ENCODE measurements at places on chromosomes 1 and 21.
A peak's percentile ranks its signal among the peaks of the same experiment; 100 is the strongest.

DNA sequence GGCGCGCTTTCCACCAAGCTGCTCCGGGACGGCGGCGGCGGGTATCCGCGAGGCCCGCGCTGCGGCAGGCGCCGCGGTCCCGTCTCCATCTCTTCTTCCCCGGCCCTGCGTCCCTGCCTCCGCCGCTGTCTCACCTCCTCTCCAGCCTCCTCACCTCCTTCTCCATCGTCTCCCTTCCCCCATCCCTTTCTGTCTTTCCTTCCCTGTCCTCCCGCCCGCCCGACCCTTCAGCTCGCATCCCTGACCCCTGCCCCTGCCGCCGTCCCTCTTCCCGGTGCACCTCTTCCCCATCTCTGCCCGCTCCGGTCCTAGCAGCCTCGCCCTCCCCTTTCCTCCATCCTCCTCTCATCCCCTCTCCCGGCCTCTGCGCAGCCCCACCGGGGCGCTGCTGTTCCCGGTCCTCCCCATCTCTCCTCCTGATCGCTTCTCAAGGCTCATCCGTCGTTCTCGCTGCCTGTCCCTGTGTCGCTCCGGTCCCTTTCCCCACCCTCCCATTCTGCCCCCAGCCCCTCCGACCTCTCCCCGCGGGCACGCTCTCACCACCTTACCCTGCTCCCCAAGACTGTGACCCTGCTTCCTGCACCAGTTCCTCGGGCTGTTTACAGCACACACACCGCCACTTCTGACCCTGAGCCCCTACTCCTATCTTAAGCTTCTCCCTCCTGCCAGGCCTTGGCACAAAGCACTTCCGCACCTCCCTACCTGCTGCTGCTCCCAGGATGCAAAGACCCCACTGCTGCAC is 760 bp upstream of the NPHP4 start:
- peak; percentile 41 for DNase-seq

- DNase-seq: no peak
Observed at GRCh38 chr1:204350312-204350711, 9.4 kb downstream of the PLEKHA6 start.

DNA sequence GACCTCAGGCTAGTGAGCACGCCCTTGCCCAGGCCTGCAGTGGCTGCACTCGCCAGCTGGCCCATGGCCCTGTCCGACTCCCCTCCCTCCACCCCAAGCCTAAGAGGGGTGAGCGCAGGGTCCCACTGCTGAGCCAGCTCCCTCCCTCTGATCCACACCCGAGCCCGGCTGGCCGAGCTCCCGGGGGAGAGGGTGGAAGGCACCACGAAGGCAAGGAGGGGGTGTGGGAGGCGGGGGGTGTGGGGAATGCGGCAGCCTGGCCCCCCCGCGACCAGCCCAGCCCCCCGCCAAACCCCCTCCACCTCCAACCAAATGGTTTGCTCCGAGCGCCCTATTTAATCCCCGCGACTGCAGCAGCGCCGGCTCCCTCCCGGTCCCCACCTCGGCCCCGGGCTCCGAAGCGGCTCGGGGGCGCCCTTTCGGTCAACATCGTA is at the start of gene CADM3:
CADM3 (plus strand) TSS at position 362 of the 434 bp plus-strand sequence. CDS start 151 bp downstream, outside the sequence.
- DNase-seq: no peak

DNA sequence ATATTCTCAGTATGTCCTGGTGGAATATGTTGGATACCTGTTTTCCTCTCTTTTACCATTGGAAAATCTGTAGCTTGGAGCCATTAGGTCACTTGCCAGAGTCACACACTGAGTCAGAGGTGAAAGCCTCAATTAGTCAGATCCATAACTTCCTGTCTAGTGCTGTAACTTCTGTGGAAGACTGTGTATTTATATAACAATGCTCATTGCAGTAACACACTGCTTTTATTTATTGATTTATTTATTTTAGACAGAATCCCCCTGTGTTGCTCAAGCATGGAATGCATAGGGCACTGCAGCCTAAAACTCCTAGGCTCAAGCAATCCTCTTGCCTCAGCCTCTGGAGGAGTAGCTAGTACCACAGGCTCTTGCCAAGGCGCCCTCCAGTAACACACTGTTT is 1.3 kb upstream of the DOCK7 start:
- peak; percentile 74 for DNase-seq

DNA sequence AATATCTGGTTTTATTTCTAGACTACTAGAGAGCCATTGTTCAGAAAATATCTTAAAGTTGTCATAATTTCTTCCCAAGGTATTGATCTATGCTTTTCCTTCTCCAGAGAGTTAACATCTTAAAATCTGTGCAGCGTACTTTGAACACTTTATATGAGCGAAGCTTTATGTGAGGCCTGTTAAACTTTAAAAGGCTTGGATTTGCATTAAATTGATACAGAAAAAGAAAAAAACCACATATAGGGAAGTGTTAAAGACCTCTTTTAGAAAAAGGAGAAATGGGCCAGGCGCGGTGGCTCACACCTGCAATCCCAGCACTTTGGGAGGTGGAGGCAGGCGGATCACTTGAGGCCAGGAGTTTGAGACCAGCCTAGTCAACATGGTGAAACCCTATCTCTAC is 59.2 kb upstream of the MORC3 start:
- no peak for DNase-seq

GRCh38 chr1:71835442-71835813 is 446.9 kb downstream of the NEGR1 start:
- DNase-seq: no peak

- no peak for DNase-seq
Observed at GRCh38 chr1:22444856-22445255, 6.8 kb upstream of the ZBTB40 start.

- no peak for DNase-seq
Observed at GRCh38 chr1:204887846-204888245, 17.2 kb downstream of the NFASC start.

DNA sequence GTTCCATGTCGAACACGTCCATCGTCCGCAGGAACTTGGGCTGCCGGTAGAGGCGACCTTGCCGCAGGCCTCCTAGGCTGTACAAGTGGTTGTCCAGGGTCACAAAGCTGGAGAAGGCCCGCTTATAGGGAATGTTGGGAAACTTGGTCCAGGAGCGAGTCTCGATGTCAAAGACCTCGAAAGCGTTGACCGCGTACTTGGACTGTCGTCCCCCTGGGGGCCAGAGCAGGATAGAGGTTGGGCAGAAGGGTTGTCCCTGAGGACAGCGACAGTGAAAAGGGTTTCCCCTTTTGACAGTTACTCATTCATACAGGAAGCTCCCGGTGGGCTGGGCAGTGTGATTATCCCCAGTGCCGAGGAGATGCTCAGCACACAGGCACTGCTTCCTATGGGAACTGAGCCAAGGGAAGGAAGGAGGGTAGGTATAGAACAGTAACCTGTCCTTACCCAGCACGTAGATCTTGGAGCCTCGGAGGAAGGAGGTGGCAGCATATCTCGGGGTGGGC is 17.5 kb downstream of the KLHDC8A start:
- no peak for DNase-seq

DNA sequence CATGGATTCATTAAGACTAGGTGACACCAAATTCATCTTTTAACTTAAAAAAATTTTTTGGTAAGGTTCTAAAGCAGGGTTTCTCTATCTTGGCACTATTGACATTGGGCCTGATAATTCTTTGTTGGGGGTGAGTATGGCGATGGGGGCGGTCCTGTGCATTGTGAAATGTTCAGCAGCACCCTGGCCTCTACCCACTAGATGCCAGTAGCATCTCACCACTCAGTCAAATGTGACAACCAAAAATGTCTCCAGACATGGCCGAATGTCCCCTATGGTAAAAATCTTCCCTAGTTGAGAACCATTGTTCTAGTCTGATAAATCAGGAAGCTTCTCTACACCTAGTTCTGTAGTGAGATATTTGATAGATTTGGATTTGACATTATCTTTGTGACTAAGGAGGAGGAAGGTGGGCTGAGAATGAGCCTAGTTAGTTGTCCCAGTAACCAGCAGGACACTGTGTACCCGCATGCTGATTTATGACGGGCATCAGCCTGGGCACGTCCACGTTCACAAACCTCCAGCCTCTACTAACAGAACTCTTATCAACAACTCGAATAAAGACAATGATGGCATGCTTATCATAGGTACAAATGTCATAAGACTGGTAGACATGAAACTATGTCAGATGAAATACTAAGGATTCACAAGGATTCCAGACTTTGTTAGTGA is 104.6 kb downstream of the KCND3 start:
- no peak for DNase-seq

DNA sequence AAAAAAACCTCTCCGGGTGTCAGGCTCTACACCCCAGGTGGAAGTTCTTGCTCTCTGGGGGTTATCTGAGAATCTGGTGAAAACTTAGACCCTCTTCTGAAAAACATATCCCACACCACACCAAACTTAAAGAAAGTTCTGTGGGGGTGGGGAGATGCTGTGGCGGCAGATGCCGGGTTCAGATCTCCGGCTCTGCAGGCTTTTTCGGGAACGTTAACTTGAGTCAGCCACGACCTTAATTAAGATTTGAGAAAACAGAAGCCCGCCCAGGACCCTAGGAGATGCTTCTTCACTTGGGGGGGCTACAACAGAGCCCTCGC is 2.3 kb downstream of the RCC2 start:
- DNase-seq: no peak

GRCh38 chr1:39127513-39127912 is 77.0 kb upstream of the MACF1 start:
- DNase-seq: peak; percentile 75

DNA sequence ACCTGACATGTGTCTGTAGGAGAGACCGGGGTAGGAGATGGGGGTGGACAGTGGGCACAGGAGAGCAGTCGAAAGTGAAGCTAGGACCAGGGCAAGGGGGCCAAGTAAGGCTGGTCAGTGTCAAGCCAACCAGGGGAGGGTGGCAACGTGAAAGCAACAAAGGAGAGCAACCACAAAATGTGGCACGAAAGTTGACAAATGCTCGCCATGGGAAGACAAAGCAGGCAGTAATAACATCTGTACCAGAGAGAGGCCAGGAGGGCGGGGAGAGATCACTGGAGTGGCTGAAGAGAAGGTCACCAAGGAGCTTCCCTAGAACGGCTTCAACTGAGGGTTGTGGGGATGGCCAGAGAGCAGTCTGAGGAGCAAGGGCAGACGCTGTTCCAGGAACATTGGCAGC is 17.0 kb downstream of the QSOX1 start:
- DNase-seq: no peak

DNA sequence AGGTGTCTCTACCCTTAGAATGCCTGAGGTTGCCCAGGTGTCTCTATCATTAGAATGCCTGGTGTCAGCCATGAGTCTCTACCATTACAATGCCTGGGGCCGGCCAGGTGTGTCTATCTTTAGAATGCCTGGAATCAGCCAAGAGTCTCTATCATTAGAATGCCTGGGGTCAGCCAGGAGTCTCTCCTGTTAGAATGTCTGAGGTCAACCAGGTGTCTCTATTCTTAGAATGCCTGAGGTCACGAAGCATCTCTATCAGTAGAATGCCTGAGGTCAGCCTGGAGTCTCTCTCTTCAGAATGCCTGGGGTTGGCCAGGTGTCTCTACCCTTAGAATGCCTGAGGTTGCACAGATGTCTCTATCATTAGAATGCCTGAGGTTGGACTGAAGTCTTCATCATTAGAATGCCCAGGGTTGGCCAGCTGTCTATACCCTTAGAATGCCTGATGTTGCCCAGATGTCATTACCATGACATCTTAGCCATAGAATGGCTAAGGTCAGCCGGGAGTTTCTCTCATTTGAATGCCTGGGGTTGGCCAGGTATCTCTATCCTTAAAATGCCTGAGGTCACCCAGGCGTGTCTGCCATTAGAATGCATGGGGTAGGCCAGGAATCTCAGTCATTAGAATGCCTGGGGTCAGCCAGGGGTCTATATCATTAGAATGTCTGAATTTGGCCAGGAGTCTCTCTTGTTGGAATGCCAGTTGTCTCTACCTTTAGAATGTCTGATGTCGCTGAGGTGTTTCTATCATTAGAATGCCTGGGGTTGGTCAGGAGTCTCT is 44.0 kb downstream of the RNF187 start:
- DNase-seq: no peak

- DNase-seq: no peak
Observed at GRCh38 chr1:214067853-214068703, 80.3 kb downstream of the PROX1 start.

DNA sequence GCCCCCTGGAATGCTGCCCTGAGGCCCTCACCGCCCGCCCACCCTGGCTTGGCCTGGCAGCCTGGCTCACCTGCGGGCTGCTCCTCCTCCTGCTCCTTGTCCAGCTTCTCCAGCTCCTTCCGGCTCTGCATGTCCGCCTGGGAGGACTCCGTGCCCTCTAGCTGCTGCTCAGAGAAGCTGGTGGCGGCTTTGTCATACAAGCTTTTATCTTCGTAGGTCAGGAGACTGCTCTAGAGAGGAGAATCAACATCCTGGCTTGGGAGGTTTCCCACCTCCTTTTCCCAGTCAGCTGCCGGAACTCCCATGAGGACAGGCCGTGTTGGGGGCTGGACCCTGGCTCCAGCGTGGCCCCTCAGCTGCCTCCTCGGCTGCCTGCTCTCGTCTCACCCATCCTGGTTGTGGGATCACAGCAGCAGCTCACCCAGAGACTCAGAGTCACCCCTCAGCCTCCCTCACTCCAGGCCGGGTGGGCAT is 36.6 kb upstream of the TMEM52 start:
- DNase-seq: no peak

DNA sequence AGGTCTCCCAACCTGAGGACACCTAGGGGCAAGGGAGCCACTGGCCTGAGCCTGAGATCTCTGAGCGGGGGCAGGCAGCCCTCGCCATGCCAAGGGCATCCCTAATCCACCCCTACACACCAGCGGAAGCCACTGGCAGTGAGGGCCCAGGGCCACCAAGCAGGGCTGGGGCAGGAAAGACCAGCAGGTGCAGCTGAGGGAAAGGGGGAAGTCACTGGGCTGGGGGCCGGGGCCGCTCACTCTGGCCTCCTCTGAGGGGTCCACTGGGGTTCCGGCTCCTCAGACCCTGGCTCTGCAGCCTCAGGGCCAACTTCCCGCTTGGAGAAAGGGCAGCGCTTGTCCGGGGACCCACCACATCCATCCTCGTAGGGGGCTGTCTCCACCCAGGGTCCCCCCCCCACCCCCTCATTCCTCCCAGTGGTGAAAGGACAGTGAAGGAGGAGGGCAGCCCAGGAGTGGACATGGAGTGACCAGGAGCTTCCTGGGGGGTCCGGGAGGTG is 42.5 kb upstream of the ACTRT2 start:
- no peak for DNase-seq

- DNase-seq: no peak
Observed at GRCh38 chr1:29782846-29783507, 546.7 kb downstream of the PTPRU start.

DNA sequence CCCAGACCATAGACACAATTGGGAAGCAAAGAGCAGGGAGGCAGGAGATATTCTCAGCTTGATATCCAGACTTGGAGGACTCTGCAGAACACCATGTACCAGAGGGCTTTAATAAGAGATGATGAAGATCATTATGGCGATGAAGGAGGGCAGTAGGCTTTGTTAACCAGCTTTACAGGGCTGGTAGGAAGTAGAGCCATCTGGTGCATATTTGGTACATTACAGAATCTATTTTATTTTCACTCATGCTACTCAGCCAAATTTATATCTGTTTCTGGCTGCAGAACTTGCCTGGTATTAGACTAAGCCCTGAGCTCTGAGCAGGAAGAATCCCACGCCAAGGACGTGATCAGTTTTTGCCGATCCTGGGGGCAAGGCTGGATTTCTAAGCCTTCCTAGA is 61.8 kb upstream of the SYT6 start:
- peak; percentile 12 for DNase-seq

GRCh38 chr1:211603191-211603701 is 24.3 kb upstream of the SLC30A1 start:
- DNase-seq: peak; percentile 22

All from adipocyte (in vitro differentiated cells).